Fibroblast of villous mesenchyme (primary cell): ENCODE measurements at places on chromosomes 2 and 18. TPM values are rescaled to one million over a fixed set of nuclear protein-coding genes. Genes with fewer than 3 reads are reported as not detected.
A peak's percentile ranks its signal among the peaks of the same experiment; 100 is the strongest.

Gene CD207
- total RNA-seq, result not detected in 2 replicates

Gene ANKRD30B
- 0.86 and 1.9 TPM in 2 replicates for total RNA-seq

Gene SERPINB7
- 6.1 and 13.0 TPM in 2 replicates for total RNA-seq

Gene ARHGEF4
- total RNA-seq, result 0.32 and 0.86 TPM in 2 replicates

Gene PMAIP1
- 25.4 and 25.5 TPM in 2 replicates for total RNA-seq

Gene IFIH1
- total RNA-seq, result 3.9 and 7.8 TPM in 2 replicates

Gene REG3G
- total RNA-seq, result not detected in 2 replicates

Gene ARL5A
- total RNA-seq, result 43.5 and 59.6 TPM in 2 replicates

Gene DAW1
- total RNA-seq, result 0.64 TPM in 1 of 2 replicates, not detected in the other

Gene SERPINB4
- total RNA-seq, result not detected in 2 replicates

Gene UCN
- 0.43 and 0.64 TPM in 2 replicates for total RNA-seq

Gene LRATD1
- total RNA-seq, result 0.97 and 1.7 TPM in 2 replicates

Gene MC5R
- total RNA-seq, result not detected in 2 replicates

DNA sequence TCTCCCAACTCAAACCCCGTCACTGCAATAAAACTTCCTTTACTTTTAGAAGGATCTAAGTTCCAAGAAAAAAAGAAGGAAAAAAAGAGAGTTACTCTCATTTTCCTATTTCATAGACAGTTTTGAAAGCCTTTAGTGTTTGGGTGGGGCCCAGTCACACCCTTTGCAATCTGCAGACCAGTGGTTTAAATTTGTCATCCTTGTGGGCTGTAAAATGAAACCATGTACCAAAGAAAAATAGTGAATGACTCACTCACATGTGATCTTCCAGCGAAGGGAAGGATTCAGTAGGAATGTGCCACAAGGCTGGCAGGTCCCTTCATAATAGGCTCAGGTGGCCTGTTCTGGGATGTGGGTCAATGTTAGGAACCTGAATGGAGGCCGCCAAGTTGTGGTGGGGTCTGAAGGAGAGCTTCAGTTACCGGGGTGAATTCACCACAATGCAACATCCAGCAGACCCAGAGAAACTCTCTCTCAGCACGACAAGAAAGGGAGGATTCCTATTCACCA lies 28.3 kb downstream of the ANXA4 start:
- peak; percentile 94 for DNase-seq

GRCh38 chr2:120733238-120733932 lies 2.3 kb upstream of the GLI2 start:
- DNase-seq, result peak; percentile 70

DNA sequence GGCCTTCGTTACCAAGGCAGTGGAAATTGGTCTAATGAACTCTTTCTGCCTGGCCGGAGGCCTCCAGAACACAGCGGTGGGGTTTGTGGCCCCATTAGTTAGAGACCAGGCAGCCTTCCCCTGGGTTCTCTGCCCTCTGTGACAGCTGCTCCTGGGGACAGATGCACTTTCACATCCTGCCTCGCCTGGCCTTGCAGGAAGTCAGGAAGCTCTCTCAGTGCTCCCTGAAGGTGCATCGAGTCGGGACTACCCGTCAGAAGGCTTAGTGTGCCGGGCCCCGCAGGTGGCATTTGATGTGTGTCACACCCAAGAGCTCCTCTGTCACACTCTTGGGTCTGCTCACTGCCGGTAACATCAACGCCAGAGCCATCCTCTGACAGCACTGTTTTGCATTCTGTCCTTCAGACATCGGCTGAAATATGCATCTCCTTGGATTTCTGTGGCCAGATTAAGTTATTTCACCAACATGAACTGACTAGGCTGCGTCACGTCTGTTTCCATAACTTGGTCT lies 158.3 kb downstream of the LDLRAD4 start:
- no peak for DNase-seq

DNA sequence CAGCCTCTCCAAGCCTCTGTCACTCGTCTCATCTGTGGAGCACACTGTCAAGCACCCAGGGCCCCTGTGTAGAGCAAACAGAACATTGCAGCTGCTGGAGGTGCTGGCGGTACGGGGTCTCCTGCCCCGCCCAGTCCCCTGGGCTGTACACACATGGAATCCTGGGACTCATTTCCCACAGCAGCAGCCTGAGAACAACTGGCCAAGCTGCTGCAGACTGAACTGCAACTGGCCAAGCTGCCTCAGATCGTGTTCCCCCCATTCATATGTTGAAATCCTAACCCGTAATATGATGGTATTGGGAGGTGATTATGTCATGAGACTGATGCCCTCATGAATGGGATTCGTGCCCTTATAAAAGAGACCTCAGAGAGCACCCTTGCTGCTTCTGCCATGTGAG lies 130.5 kb downstream of the NCK2 start:
- DNase-seq, result no peak

DNA sequence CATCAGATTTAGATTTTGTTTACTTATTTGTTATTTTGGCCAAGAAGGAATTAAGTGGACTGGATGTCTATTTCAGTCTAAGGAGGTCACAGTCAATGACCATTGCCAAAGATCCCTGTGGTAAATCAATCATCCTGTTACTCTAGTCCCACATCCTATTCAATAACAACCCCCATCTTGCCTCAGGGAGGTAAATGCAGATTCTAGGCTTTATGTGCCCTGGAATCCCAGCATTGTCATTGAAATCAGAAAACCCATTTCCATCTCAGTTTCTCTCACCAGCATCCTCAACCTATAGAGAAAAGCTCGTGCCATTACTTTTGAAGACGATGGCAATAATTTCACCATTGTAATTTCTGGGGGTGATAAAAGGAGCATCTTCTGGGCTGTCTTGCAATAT lies 71.8 kb downstream of the SKA1 start:
- DNase-seq, result no peak

- peak; percentile 54 for DNase-seq
Observed at GRCh38 chr2:38013158-38013752, 62.7 kb downstream of the CYP1B1 start.

DNA sequence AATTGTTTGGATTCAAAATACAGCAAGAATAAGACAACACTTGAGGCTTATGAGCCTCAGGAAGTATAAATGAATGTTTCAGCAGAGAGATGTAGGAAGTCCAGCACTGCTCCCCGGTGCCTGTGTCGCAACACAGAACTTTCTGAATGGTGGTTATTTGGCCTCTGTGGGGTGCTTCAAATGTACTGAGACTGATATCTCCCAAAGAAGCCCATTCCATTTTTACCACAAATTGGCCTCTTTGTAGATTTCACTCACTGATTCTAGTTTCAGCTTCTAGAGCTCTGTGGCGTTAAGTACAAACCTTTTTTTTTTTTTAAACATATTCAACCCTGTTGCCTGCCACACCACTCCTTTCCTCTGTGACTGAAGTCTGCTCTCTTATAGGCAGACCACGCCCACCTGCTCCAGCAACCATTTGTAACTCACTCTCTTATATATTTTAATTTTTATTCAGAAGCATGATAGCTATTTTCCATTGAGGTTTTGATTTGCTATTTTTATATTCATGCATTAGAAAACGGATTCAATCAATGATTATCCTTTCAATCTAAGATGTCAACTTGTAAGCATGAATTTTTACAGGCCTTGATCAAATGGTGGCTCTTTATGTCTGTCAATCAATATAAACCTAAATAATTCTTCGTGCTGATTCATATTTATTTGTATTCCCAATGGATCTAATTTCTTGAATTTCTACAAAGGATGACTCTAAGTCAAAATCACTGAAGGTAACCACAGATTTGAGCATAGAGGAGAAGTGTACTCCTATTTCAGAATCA lies 277.1 kb upstream of the CCDC68 start:
- peak; percentile 79 for DNase-seq

GRCh38 chr2:153595939-153596338 lies 117.4 kb upstream of the RPRM start:
- DNase-seq, result no peak

- no peak for DNase-seq
Observed at GRCh38 chr18:41482501-41482900, 472.5 kb upstream of the PIK3C3 start.

GRCh38 chr2:158936978-158937377 lies 31.5 kb upstream of the TANC1 start:
- peak; percentile 89 for DNase-seq

- DNase-seq, result peak; percentile 33
Observed at GRCh38 chr2:206276169-206276942, 1.9 kb downstream of the ZDBF2 start.

DNA sequence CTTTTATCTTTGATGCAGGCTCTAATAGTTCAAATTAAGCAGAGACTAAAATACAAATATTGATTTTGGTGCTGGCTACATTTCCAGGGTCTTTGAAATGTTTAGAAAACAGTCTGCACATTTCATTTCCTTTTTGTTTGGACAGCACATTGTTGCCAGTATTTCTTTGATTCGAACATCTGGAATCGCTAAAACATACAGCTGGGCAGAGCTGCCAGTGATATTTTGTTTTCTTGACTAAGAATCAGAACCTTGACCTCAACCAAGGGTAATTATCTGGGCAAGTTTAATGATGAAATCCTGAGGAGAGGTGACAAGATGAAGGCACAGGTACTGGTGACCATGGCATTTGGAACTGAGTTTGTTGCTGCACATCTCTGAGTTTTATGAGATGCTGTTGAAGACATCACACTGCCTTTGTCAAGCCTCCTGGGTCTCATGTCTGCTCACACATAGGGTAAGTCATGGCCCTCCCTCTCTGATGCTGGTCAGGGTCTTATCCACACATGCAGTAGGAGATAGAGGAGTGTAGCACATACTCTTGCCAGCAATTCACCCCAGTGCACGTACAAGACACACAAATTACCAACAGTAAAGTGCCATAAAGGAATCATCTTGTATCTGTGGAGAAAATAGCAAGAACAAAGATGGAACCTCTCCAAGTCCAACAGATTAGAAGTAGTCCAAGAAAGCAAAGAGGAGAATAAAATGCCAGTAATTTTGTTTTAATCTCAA lies 391.9 kb downstream of the RND3 start:
- no peak for DNase-seq

- DNase-seq, result no peak
Observed at GRCh38 chr18:10465174-10465939, 10.9 kb downstream of the APCDD1 start.

GRCh38 chr18:55413474-55413873 lies 174.5 kb downstream of the TCF4 start:
- DNase-seq, result no peak

DNA sequence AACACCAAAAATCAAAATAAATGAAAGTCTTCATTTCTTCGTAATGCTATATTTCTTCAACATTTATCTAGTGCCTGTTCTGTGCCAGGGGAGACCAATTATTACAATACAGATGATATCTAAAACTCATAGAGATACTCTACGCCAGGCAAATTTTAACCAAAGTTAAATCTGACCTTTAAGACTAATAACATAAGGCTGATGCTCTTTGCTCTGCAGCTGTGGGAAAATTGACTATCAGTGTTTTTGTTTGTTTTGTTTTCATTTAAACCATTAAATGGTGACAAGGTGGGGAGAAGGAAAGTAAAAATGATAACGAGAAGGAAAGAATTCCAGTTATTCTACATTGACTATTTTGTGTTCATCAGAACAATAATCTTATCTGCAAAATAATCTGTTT lies 406.4 kb downstream of the LRP1B start:
- no peak for DNase-seq

GRCh38 chr18:74316257-74317170 lies 875 bp downstream of the C18orf63 start:
- peak; percentile 84 for DNase-seq

DNA sequence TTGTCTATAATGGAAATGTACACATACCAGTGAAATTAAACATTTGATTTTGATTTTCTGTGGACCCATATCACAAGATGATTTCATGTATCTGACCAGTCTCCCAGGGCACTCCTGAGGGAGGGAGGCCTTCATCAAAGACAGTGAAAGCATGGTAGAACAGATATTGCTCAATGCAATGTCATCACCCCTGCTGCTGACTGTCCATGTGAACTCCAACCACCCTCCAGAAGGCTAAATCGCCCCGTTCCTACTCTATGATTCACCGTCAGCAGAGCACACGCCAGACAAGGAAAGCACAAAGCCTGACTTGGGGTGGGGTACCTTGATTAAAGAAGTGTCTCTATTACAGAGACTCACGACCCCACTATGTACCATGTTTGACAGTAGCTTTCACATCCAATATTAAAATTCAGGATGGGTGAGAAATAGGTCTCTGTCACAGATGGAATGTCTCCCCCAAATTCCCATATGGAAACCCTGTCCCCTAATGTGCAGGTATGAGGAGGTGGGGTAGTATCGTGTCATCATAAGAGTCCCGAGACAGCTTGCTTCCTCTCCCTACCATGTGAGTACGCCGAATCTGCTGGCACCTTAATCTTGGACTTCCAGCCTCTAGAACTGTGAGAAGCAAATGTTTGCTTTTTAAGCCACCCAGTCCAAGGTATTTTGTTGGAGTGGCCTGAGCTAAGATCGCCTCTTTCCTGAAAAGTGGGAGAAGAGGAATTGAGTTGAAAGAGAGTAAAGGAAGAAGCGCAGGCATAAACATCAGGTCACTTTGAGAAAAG lies 42.4 kb downstream of the CYB5A start:
- DNase-seq, result peak; percentile 99

DNA sequence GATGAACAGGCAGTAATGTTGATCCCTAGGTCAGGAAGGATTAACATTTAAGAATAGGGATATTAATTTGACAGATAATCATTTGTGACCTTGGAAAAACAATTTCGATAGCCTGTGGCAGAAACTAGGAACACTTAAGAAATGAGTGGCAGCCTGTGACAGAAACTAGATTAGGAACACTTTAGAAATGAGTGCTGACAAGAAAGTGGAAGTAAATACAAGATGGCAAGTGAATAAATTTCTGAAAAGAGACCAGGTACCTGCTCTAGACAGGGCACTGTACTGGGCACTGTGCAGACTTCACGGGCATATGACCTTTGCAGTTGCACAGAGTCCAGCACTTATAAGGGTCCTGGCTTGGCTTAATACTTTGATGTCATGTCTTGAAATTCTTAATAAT lies 5.5 kb upstream of the HNRNPA3 start:
- no peak for DNase-seq

DNA sequence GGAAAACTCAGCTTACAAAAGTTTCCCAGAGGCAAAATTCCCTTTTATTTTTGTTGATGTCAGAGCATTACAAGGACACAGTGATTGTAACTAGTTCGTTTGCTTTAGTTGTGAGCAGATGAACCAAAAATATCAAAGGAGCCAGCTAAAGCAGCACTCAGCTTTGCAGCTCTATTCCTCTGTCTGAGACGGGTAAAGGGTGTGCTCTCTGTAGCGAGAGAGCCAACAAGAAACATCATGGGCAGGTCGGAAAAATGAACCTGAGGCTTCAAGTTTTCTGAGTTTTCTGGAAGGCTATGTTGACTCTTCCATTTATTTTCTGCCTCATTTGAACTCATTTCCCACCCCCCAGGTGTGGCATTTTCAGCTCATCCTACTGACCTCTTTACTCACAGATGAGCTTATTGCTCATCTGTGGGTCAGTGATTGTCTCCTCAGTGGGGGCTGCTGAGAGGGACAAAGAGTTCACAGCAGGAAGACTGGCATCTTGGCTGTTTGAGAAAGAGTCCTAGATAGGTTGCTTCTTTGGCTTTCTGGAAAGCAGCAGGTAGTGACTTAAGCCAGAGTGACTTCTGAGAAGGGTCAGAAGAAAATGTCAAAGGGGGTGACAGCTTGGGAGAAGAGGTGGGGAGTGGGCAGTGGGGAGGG lies 66.6 kb upstream of the EPC2 start:
- no peak for DNase-seq
